NCI-H2081 (cell line): ENCODE measurements at places on chromosomes 6 and 20.

GRCh38 chr6:16688984-16689636 lies 72.2 kb downstream of the ATXN1 start:
- no peak for DNase-seq

DNA sequence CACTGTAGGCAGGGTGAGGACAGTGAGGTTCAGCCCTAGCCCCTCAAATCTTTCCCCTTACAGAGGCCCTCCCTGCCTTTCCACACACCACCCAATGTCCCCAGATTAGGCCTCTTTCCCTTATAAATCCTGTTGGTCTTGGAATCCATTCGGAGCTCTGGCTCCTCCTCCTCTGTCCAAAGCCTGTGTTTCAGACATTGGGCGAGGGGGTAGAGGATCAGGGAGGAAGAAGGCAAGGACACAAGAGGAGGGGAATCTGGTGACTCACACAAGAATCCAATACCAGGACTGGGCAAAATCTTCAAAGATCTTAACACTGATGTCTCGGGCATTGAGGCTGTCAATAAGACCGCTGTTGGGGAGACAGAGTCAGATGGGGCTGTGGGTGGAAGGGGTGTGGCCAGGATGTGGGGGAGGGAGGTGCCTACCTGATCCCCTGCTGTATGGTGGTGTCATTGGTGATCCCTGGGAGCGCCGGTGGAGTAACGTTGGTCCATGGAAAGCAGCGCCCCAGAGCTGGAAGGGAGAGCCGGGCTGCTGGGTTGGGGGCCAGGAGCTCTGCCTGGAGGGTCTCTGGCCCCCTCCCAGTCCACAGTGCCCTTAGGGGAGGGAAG lies 7.6 kb downstream of the SLC44A4 start:
- no peak for DNase-seq

GRCh38 chr6:41716516-41717391 lies 18.7 kb downstream of the TFEB start:
- DNase-seq = no peak

DNA sequence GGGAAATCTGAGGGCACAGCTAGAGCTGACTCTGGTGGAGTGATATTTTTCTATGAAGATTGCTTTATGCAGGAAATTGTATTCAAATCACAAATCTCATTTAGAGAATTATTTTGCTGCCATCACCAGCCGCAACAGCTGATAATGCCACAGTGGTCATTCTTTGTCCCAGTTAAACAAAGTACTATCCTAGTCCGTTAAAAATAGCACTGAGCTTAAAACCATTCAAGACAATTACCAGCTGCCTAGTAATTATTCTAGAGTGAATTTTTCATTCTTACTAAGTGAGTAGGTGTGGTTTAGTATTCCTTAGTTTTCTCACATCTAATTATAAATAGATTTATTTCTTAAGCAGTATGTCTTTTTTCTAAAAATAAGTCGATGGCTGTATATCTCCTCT lies 190.5 kb downstream of the SLC35F1 start:
- DNase-seq = no peak

- DNase-seq = no peak
These were observed 5.9 kb upstream of the SERINC3 start for GRCh38 chr20:44527716-44528199.

- no peak for DNase-seq
These were observed 53.1 kb downstream of the SLC22A1 start for GRCh38 chr6:160174681-160175080.

DNA sequence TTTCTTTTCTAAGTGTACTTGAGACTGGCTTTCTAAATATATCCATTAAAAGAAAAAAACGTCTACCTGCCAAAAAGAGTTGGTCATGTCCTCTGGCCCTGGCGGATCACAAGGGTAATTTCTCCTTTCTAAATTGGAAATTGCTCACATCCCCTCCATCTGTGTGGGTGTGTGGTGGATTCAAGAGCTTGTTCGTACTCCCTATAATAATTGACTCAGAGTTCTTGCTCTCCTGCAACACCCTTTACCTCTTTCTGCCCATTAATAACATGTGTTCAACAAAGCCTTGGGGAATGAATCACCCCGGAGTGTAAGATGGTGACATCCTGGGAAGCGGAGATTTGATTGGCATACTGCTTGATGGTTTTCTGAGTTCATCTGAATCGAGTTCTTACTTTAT lies 263.8 kb downstream of the ALDH8A1 start:
- no peak for DNase-seq

GRCh38 chr6:43965628-43966373 lies 161.5 kb downstream of the MRPL14 start:
- DNase-seq = no peak

DNA sequence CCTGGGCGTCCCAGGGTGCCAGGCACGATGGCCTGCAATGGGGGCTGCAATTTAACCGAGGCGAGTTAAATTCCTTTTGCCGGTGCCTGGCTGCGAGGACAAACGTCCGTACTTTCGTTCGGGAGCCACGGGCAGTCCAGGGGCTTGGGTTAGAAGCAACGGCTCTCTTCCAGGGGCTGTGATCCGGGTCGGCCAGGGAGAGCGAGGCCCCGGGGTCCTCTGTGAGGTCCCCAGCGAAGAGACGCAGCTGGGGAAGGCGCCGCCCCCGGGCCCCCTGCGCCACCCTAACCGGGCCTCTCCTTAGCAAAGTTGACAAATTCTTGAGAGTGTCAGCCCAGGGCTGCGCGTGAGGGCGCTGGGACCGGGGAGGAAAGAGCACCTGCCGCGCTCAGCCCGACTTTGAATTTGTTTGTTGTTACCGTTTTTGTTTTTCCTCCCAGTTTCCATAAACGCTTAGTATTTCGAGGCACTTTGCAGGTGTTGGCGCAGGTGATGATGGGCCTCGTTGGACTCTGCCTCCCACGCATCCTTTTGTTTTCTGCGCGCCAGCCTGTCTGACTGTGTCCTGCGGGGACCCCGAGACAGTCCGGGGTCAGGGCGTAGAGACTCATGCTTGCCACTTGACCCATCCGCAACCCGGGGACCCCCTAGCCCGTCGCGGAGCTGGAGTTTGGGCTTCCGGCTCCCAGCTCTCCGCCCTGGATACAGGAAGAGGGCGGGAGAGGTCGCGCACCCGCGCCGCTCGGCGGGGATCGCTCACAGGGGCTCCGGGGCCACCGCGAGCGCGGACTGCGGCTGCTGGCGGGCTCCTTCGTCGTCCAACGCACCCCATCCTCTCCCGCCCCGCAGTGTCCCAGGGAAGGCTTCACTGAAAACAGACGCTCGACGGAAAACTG lies 5.8 kb downstream of the OLIG3 start:
- no peak for DNase-seq

GRCh38 chr6:124775121-124775520 lies 187.1 kb upstream of the RNF217 start:
- DNase-seq = no peak

DNA sequence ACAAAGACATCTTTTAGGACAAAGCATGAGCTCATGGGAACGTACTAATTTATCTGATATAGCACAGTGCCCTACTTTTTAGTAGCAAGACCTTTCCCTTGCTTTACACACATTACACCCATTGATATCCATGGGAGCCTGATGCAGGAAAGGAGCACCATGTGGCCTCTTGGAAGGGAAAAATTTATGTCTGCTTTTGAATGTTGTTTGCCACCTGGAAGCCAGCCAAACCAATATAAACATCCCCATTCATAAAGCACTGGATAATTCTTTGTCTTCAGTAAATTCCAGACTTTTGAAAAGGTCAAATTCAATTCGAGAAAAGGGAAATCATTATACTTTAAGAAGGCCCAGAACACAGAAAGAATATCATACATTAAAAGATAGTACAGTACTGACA lies 152.3 kb upstream of the BEND6 start:
- peak; percentile 83 for DNase-seq

DNA sequence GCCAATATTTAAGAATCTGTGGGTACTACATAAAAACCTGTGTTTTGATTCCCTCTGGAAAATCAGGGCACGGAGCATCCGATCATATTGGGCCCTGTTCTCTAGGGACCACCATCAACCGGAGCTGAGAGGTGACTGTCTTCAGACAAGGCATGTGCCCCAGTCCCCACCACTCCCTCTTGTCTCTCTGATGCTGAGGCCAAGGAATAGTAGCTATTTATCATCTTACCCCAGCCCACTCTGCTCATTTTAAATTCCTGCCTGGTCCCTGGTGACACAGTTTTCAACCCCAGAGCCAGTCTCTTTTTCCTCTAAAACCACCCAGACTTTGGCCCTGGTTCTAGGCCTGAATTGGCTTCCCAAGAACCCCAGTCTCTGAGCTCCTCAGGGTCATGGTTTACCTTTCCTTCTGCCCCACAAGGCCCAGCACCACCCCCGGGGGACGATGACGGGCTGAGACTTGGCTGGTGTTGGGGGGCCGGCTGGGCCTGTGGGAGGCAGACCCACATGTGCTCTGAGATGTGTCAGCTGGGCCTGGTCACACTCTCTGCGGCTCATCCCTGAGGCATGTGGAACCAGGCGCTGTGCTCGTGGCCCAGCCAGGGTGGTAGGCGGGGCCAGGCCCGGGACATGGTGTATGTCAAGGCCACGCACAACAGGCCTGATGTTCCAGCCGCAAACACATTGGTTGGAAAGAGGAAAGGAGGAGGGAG lies 114.4 kb downstream of the CEBPB start:
- DNase-seq = no peak

- no peak for DNase-seq
These were observed 88.1 kb downstream of the YTHDF1 start for GRCh38 chr20:63127700-63128364.

- DNase-seq = peak; percentile 74
These were observed 1567.8 kb upstream of the DEFB115 start for GRCh38 chr20:29689411-29690225.

DNA sequence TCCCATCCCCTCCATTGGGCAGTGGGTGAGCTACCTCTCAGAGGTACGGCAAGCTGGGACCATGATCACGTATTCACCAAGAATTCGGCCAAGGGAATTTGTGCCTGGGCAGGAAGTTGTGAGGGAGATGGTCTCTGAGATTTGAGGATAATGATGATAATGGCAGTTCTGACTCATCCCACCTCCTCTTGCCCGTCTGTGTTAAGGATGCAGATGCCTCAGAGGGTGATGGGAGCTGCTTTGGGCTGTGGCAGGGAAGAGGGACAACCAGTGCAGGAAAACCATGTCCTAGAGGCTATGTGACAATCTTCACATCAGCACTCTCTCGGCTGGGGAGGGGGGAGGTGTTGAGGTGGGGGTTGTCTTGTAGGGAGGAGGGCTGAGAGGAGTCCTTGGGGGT lies 4.3 kb downstream of the TGM6 start:
- DNase-seq = no peak

DNA sequence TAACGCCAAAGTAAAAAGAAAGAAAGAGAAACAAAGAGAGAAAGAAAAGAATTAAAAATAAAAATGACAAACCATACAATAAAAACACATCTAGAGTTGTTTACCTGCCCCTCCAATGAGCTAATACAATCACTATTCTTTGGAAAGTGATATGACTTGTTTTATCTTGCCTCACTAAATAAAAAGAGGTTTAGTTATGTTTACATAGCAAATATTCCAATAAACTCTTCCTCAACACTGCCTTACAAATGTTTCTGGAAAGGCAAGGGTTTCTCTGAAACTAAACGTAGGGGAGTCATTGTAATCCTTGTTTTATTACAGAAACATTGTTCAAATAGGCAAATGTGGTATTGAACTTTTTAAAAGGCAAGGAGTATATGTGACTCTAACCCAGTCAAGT lies 396.2 kb downstream of the EPM2A start:
- peak; percentile 6 for DNase-seq

- DNase-seq = no peak
These were observed 311.8 kb upstream of the MMS22L start for GRCh38 chr6:97594844-97595243.

DNA sequence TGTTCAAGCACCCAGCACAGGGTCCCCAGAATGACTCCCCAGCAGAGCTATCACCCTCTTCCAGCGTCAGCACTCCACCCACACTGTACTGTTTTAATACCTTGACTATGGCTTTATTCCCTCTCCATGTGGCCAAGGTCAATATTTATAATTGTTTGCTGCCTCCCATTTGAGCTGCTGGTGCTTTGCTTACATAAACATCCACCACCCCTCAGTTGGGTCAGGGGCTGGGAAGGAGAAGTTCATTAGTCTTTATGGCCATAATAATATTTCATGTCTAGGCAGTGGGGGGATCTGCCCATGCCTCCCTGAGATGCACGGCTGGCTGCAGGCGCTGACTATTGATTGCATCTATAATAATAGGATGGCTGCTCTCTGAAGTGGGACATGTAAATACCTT lies 41.8 kb upstream of the SAYSD1 start:
- DNase-seq = no peak

DNA sequence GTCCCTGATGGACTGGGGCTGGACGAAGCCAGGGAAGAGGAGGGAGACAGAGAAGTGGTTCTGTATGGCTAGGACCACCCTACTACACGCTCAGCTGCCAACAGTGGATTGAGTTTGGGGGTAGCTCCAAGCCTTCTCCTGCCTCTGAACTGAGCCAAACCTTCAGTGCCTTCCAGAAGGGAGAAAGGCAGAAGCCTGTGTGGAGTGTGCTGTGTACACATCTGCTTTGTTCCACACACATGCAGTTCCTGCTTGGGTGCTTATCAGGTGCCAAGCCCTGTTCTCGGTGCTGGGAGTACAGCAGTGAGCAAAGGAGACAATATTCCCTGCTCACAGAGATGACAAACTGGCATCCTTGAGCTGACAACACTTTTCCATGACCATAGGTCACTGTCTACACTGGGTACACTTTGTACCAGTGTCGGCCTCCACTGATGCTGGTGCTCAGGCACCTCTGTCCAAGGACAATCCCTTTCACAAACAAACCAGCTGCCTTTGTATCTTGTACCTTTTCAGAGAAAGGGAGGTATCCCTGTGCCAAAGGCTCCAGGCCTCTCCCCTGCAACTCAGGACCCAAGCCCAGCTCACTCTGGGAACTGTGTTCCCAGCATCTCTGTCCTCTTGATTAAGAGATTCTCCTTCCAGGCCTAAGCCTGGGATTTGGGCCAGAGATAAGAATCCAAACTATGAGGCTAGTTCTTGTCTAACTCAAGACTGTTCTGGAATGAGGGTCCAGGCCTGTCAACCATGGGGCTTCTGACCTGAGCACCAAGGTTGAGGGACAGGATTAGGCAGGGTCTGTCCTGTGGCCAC lies 11.3 kb upstream of the RBCK1 start:
- DNase-seq = no peak

- DNase-seq = no peak
These were observed 113.6 kb upstream of the DST start for GRCh38 chr6:56756219-56756789.

- DNase-seq = no peak
These were observed 169.0 kb upstream of the GJE1 start for GRCh38 chr6:141963543-141964295.

DNA sequence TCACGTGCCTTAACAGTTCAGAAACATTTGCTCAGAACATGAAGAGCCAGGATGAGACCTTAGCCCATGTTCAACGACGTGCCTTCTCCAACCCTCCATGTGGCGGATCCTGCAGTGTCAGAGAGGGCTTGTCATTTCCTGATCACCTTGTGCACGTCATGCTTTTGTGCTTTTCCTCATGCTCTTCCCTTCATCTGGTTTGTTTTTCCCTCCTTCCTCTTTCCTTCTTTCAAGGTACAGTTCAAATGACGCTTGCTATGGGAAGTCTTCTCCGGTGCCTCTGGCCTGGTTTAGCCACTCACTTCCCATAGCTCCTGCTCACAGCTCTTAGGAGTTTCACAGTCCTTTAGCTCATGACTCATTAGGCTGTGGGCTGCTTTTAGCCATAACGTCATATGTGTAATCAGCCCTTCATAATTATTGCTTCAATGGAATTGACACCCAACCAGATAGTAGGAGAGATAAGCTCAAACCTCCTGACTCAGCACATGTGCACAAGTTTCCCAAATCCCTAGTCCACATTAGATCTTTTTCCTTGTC lies 102.7 kb upstream of the CNKSR3 start:
- peak; percentile 10 for DNase-seq
